Immature natural killer cell (primary cell): ENCODE measurements at places on chromosomes 1 and 21.

- peaks cover 11% of the 10 kb centered on the region for H3K4me1 ChIP-seq
- H3K27ac ChIP-seq: no peak overlapping the region
- no peak overlapping the region for H3K4me3 ChIP-seq
- H3K27me3 ChIP-seq: peaks cover 6% of the 10 kb centered on the region
These were observed 3.0 kb downstream of the VASH2 start for GRCh38 chr1:212953321-212953720.

DNA sequence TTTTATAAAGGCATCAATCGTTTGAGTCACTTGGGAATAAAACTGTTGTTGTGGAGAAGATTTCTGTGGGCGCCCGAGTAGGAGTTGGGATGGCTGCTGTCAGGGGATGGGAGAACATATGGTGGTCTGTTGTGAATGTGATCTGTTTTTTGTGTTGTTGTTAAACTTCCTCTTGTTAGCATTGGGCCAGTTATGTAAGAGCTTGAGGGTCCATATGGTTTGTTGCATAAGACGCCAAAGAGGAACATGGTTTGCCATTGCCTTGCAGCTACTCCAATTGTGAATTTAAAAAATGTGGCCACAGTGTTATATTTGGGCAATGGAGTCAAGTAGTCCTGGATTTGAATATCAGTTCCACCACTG lies 136.1 kb upstream of the JUN start:
- no peak for DNase-seq
- no peak overlapping the region for H3K27ac ChIP-seq
- H3K4me1 ChIP-seq: peaks cover 16% of the 10 kb centered on the region
- H3K27me3 ChIP-seq: peaks cover 3% of the 10 kb centered on the region
- H3K36me3 ChIP-seq: peaks cover 3% of the 10 kb centered on the region

- no peak overlapping the region for H3K27ac ChIP-seq
- H3K27me3 ChIP-seq: peaks cover 2% of the 10 kb centered on the region
- H3K36me3 ChIP-seq: no peaks in the 10 kb centered on the region
- no peaks in the 10 kb centered on the region for H3K4me1 ChIP-seq
These were observed 116.3 kb upstream of the C1orf21 start for GRCh38 chr1:184270556-184270955.

- peak overlapping the region; percentile 54 for H3K27ac ChIP-seq
- no peaks in the 10 kb centered on the region for H3K36me3 ChIP-seq
- peaks cover 13% of the 10 kb centered on the region for H3K4me1 ChIP-seq
- peaks cover 12% of the 10 kb centered on the region for H3K27me3 ChIP-seq
These were observed 105.1 kb upstream of the TLR5 start for GRCh38 chr1:223248001-223248769.

GRCh38 chr1:26020330-26020768 lies 1.2 kb upstream of the EXTL1 start:
- no peak overlapping the region for H3K27ac ChIP-seq
- no peaks in the 10 kb centered on the region for H3K36me3 ChIP-seq
- H3K27me3 ChIP-seq: peaks cover 3% of the 10 kb centered on the region
- DNase-seq: no peak
- H3K4me3 ChIP-seq: no peak overlapping the region

GRCh38 chr1:42173155-42173933 lies 8.8 kb upstream of the GUCA2A start:
- H3K27me3 ChIP-seq: peaks cover 2% of the 10 kb centered on the region
- DNase-seq: peak; percentile 48
- H3K4me3 ChIP-seq: no peak overlapping the region
- H3K4me1 ChIP-seq: no peaks in the 10 kb centered on the region

GRCh38 chr1:20190256-20191160 lies 4.2 kb upstream of the PLA2G2C start:
- H3K27me3 ChIP-seq: peaks cover 21% of the 10 kb centered on the region
- no peak for DNase-seq
- no peaks in the 10 kb centered on the region for H3K36me3 ChIP-seq
- H3K27ac ChIP-seq: no peak overlapping the region
- H3K4me3 ChIP-seq: no peak overlapping the region

- peaks cover 61% of the 10 kb centered on the region for H3K4me1 ChIP-seq
- DNase-seq: peak; percentile 55
- H3K27ac ChIP-seq: peak overlapping the region; percentile 93
- no peaks in the 10 kb centered on the region for H3K36me3 ChIP-seq
These were observed 9.8 kb downstream of the TNFRSF9 start for GRCh38 chr1:7930645-7931445.

DNA sequence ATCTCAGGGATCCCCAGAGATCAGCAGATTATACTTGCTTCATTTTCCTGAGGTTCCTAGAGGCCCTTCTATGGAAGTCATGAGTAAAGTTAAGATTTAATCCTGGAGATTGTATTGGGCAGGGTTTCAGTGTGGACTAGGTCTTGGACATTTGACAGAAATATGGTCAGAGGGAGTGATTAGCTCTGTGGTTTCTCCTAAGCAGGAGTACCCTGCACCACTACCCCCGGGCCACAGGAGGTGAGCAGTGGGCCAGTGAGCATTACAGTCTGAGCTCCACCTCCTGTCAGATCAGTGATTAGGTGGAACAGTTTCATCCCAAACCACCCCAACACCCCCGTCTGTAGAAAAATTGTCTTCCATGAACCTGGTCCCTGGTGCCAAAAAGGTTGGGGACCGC lies 43.2 kb downstream of the PHACTR4 start:
- H3K36me3 ChIP-seq: no peaks in the 10 kb centered on the region
- peaks cover 8% of the 10 kb centered on the region for H3K4me1 ChIP-seq
- no peaks in the 10 kb centered on the region for H3K27me3 ChIP-seq
- H3K4me3 ChIP-seq: no peak overlapping the region
- no peak overlapping the region for H3K27ac ChIP-seq
- DNase-seq: no peak

GRCh38 chr1:48089356-48089891 lies 92.2 kb upstream of the TRABD2B start:
- DNase-seq: no peak
- H3K4me3 ChIP-seq: no peak overlapping the region
- H3K27me3 ChIP-seq: peaks cover 16% of the 10 kb centered on the region
- no peak overlapping the region for H3K27ac ChIP-seq
